Adrenal gland (tissue), 19 donors: ENCODE measurements at places on chromosomes 3 and 15.

- DNase-seq, result no peak
Observed at GRCh38 chr3:187120326-187120725, 19.0 kb downstream of the RPL39L start.

- no peak for DNase-seq
Observed at GRCh38 chr3:94360987-94361386, 298.1 kb downstream of the NSUN3 start.

DNA sequence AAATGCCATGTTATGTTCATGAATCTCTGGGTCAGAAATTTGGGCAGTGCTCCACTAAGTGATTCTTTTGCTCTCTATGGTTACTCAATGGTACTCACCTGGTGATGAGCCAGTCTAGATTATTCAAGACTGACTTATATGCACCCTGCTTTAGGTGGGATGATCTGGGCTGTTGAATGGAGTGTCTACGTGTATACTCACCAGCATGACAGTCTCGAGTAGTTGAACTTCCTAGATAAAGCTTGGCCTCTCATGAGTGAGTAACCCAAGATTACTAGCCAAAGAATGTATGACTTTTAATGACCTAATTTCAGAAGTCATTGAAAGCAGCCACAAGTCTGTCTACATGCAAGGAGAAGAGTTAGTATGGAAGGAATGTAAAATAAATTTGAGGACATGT lies 77.5 kb upstream of the CADM2 start:
- no peak for DNase-seq

- DNase-seq, result no peak
Observed at GRCh38 chr3:29465836-29466235, 185.0 kb downstream of the RBMS3 start.

DNA sequence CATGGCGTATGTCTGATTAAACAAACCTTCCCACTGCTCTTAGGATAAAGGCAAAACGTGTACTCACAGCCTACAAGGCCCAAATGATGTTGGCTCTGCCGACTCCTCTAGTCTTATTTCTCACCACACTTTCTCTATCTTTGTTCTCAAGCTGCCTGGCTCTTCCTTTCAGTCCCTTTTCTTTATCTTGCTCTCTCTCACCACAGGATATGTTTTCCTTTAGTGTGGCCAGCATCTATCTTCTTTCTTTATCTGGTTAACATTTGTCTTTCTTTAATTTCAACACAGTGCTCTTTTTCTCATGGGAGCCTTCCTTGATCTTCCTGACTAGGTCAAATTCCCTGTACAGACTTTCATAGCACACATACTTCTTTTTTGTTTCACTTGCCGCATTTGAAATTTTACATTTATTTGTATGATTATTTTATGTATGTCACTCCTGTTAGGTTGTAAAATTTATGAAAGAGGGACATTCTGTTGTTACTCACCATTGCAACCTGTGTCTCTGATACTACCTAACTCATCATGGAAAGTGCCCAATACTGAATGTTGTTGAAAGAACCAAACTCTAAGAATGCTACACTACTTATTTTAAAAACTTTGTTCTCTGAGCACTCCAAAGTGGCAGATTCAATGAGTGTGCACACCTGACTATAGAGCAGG lies 328.9 kb upstream of the CBLB start:
- no peak for DNase-seq

DNA sequence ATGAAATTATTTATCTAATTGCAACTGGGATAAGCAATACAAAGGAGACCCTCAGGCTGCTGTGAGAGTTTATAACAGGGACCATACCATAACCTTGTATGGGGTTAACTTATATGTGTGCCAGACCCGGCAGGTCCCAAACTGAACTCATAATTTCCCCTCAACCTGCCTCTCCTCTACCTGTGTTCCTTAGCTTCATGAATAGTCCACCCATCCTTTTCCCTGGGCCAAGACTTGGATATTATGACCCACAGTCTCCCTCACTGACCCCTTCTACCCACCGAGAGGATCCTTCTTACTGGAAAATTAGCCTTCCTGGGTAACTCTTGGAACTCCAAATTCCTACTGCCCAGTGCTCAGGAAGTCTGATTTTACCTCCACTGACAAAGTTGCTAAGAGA lies 3.4 kb upstream of the TSPAN3 start:
- no peak for DNase-seq

GRCh38 chr15:84731774-84732173 lies 15.8 kb upstream of the SEC11A start:
- no peak for DNase-seq

- no peak for DNase-seq
Observed at GRCh38 chr3:146465693-146466465, 3.5 kb downstream of the PLSCR2 start.

- DNase-seq, result no peak
Observed at GRCh38 chr15:57015897-57016296, 97.5 kb downstream of the TCF12 start.

GRCh38 chr3:146217324-146217723 lies 33.6 kb downstream of the PLSCR4 start:
- no peak for DNase-seq

DNA sequence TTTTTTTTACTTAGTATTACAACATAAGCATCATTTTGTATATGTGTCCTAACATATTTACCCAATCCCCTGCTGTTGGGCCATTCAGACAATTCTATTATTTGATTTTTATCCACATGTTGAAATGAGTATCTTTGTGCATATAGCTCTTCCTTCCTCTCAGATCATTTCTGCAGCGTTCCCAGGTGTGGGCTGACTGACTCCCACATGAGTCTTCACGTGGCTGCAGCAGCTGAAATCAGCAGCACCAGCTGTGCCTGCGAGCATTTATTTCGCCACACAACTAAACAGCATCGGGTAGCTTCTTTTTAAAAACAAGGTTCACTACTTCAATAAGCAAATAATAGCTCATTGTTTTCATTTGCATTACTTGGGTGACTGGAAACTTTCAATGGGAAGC lies 44.5 kb upstream of the PDE8A start:
- no peak for DNase-seq

DNA sequence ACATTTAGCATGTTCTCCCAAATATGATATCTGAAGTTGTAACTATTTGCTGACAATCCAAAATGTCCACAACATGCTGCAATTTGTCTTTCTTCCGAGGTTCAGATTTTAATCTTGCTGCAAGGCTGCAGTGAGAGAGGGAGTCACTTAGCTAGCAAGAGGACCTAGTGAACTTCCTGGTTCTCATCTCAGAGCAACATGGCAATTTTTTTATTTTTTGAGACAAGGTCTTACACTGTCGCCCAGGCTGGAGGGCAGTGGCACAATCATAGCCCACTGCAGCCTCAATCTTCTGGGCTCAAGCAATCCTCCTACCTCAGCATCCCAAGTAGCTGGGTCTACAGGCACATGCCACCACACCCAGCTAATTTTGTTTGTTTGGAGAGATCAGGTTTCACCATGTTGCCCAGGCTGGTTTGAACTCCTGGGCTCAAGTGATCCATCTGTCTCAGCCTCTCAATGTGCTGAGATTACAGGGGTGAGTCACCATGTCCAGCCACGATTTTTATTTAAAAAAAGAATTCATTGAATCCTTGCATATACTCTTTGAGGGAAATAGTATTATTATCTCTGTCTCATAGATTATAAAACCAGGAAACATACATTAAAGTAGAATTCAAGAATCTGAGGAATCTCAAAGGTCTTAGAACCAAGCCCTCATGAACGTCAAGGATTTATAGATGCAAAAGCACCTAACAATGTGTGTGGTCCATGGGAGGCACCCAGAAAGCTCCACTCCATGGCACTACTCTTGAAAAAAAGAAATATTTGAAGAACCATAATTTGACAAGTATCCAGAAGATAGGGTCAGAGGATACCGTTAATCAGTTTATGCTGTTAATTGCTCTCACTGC lies 9.1 kb downstream of the HDC start:
- DNase-seq, result no peak

DNA sequence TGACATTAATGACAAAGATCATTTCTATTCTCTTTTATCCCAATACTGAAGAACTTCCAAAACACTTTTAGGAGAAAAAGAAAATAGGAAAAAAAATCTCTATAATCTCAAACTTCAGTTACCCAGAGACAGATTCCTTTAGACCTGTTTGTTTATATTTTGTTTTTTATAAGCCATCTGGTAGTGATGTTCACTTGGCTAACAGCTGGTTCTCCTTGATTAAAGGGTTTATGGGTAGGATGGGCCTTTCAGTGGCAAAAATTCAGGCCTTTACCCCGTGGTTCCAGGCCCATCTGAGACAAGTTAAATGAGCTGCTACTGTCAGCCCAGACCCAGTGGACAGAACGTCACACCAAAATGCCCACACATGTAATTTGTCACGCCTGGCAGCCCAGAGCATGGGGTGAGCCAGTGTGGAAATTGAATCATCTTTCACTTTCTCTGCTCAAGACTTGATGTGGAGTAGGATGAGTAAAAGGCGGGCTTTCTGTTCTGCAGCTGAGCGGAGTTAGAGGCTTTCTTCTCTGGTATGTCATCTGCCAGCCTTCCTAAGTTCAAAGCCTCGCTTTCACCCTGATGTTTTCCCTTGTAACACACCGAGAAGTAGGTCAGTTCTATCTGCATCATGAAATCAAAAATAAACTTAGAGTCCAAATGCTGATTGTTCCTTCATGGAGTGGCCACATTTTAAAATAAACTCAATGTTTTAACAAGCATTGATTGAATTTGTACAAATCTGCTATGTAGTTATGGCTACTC lies 62.5 kb upstream of the SKOR1 start:
- DNase-seq, result peak; percentile 56

DNA sequence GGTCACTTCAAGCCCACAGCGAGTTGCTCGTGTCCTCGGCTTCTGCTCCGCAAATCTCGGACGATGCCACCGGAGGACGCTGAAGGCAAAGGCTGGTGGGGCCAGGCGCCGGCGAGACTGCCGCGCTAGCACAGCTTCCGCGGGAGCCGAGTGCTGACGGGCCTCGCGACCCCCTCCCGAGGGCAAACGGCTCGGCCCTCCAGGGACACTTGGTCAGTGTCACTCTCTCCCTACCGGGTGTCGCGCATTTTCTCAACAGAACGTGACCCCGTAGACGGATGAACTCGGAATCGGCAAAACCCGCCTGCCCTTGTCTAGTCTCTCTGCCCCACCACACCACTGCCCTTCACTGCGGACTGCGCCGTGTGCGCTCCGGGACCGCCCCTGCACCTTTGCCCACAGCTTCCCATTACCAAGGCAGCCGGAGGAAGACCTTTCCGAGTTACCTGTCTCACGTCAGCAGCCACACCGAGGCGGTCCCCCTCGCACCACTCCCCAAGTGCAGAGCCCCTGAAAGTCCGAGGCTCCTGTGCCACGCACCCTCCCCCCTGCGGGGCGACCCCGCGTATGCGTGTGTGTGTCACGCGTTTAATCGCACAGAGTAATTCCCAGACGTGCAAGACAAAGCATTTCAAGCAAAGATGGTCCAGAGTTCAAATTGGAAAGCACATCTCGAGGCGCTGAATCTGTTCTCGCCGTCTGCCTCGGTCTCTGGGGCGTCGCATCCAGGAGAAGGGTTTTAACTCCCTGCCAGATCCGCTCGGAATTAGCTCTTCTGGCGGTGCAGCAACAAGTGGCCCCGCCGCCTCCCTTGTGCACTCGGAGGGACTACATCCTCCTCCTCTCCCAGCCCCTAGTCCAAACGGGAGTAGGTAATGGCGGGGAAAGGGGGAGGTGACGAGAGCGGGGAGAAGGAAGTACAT lies 245.0 kb upstream of the TOPAZ1 start:
- no peak for DNase-seq

DNA sequence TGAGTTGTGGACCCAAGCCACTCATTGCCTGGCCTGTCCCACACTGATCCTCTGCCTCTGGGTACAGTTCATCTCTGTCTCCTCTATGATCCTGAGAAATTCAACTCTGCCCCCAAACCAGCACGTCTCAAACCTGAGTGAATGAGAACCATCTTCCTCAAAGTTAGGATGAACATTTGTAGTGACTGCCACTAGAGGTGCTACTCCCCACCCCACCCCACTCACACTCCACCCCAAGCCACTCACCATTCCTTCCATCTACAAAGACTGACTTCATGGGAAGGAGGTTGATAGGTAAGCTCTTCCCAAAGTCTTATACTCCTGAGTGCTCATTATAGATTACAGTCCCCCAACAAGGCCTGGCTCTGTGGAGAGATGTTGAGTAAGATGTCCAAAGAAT lies 43.8 kb downstream of the NEK10 start:
- no peak for DNase-seq

- no peak for DNase-seq
Observed at GRCh38 chr15:82850731-82851130, 41.3 kb downstream of the WHAMM start.

GRCh38 chr15:40630313-40630712 lies 36.3 kb downstream of the KNL1 start:
- no peak for DNase-seq

DNA sequence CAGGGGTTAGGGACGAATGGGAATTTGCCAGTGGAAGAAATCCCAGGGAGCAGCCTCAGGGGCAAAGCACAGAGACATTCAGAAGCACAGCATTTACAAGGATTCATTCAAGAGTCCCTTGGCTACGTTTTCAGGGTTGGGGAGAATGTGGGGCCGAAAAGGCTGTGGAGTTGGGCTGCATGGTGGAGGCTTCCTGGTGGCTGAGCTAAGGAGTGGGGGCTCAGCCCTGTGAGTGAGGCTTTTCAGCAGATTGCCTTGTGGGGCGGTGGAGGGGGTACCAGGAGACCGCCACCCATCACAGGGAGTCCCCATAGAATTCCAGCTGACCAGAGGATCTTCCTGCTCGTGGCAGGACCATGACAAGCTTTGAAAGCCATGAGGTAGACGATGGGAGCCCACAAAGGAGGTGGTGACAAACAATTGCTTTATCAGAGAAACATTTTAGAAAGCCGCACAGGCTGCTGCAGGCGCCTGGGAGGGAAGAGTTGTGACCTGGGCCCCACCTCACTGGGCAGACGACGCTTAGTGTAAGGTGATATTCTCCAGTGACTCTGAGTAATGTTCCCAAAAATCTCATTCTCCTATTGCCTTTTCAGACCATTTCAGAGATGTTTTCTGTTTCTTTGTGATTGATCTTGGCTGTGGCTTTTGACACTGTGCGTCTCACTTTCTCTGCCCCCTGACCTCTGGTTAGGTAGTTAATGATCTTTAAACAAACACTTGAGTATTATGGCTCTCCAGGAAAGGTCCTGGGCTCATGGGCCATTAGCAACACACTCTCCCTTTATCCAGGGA lies 128.0 kb downstream of the DNAJB8 start:
- no peak for DNase-seq

- DNase-seq, result no peak
Observed at GRCh38 chr3:25558796-25559195, 105.9 kb downstream of the TOP2B start.

- DNase-seq, result no peak
Observed at GRCh38 chr3:70970171-70970570, 613.4 kb downstream of the FOXP1 start.

GRCh38 chr15:57735891-57736290 lies 29.4 kb downstream of the POLR2M start:
- no peak for DNase-seq

DNA sequence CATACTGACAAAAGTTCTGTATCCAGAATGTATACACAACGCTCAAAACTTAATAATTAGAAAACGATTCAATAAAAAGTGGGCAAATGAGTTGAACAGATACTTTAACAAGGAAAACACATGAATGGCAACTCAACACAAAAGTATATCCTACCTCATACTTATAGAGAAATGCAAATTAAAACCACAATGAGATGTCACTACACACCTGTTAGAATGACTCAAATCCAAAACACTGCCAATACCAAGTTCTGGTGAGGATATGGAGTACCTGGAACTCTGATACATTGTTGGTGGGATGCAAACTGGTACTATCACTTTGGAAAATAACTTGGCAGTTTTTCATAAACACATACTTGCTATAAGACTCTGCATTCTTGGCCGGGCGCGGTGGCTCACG lies 42.1 kb downstream of the PRTG start:
- DNase-seq, result no peak
